Kidney (tissue), 22 donors: ENCODE measurements at places on chromosomes 1 and 21. TPM values are rescaled to one million over a fixed set of nuclear protein-coding genes. Genes with fewer than 3 reads are reported as not detected.

- no peak for DNase-seq
Observed at GRCh38 chr1:94265906-94266305, 28.5 kb upstream of the ARHGAP29 start.

DNA sequence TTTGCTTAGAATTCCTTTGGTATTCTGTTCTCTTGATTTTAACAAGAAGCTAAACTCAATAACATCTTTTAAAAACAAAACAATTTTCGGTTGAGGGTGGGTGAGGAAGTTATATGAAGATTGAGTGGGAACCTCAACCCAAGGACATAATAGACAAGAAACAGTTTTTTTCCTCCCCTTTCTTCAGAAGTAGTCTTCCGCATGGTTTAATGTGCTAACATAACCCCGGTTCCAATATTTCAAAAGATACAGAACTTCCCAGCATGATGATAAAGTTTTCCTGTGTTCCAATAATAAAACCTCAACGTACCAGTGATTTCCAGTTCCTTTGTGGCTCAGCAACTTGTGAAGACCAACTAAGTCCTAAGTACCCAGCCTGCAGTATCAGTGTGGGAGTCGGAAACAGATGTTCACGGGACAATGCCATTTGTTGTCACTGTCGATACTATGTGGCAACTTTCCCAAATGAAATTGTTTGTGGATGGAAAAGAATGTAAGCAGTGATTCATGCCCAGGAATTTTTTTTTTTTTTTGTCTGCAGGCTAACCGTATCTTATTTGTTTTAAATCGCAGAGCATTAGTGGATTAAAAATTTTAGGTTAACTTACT lies 48.5 kb downstream of the NR5A2 start:
- DNase-seq, result peak; percentile 64

GRCh38 chr1:215717677-215718426 lies 150.7 kb downstream of the KCTD3 start:
- no peak for DNase-seq

DNA sequence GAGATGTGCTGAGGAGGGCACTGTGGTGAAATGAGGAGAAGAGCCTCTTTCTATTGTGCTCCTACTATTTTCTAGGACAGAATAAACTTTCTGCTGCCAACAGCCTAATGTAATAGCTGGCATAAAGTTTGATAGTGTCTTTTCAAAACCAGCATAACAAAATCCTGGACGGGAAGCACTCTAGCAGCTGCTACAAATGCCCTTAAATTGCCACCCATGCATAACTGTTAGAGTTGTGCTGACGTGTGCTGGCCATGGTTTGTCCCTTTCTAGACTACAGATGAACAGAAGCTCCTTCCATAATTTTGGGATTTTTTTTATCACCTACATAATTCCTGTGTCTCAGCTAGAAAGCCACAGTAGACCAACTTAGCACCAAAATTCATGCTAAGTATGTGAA lies 88.5 kb upstream of the DEPDC1 start:
- no peak for DNase-seq

The KCNQ4 gene
- polyA plus RNA-seq, result 0.65 TPM

GRCh38 chr1:161840363-161840762 lies 74.2 kb downstream of the ATF6 start:
- no peak for DNase-seq

The GUCA2A gene
- not detected for polyA plus RNA-seq

DNA sequence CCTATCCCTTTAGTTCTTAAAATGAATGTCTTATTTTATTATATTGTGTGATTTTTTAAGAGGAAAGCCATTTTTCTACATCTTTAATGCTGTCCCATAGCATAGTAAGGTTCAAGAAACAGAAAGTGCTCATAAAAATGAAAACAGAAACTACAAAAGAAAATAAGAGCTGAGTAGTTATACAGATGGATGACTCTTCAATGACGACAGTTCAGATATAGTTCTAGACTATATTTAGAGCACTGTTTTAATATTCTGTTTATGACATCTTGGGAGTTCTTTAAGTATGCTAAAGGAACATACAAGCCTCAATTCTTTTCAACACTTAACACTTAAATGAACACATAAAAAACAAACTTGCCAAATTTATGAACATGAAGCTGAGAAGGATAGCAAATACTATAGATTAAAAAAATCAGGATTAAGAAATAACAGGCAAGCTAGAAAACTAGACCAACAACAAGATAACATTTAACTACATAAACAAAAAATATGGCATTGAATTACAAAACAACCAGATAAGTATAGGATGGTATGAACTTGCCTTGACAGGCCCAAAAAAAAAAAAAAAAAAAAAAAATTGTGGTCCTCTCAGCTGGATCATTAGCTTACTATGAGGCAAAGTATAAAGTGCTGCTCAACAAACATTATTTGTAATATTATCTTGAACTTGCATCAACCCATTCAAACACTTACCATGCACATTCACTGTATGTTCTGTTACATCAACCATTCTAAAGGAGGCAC lies 87.9 kb downstream of the ZZZ3 start:
- DNase-seq, result no peak

The SIM2 gene
- 6.5 TPM for polyA plus RNA-seq

The TNFRSF9 gene
- not detected for polyA plus RNA-seq

GRCh38 chr21:39575775-39576174 lies 37.0 kb upstream of the B3GALT5 start:
- DNase-seq, result no peak

The TMEM61 gene
- 42.7 TPM for polyA plus RNA-seq

The WDR64 gene
- not detected for polyA plus RNA-seq

GRCh38 chr1:58659516-58659915 lies 40.3 kb downstream of the MYSM1 start:
- DNase-seq, result no peak

GRCh38 chr1:150582371-150582770 lies 3.0 kb upstream of the MCL1 start:
- DNase-seq, result no peak

- DNase-seq, result peak; percentile 75
Observed at GRCh38 chr1:234760303-234760723, 150.3 kb upstream of the IRF2BP2 start.

DNA sequence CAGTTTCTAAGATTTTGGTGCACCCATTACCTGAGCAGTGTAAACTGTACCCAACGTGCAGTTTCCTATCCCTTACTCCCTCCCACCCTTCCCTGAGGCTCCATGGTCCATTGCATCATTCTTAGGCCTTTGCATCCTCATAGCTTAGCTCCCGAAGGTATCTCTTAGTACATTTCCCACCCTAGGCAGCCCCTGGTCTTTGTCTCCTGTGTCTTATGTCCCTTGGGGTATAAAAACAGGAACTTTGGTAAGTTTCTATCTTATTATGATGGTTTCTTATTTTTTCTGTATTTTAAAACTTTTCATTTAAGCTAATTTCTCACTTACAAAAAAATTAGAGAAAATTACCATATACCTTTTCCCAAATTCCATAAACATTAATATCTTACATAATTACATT lies 78.1 kb downstream of the URB2 start:
- no peak for DNase-seq

- peak; percentile 95 for DNase-seq
Observed at GRCh38 chr1:207823880-207824566, 72.2 kb downstream of the CD46 start.

- no peak for DNase-seq
Observed at GRCh38 chr21:43968410-43969114, 43.5 kb upstream of the TRAPPC10 start.

DNA sequence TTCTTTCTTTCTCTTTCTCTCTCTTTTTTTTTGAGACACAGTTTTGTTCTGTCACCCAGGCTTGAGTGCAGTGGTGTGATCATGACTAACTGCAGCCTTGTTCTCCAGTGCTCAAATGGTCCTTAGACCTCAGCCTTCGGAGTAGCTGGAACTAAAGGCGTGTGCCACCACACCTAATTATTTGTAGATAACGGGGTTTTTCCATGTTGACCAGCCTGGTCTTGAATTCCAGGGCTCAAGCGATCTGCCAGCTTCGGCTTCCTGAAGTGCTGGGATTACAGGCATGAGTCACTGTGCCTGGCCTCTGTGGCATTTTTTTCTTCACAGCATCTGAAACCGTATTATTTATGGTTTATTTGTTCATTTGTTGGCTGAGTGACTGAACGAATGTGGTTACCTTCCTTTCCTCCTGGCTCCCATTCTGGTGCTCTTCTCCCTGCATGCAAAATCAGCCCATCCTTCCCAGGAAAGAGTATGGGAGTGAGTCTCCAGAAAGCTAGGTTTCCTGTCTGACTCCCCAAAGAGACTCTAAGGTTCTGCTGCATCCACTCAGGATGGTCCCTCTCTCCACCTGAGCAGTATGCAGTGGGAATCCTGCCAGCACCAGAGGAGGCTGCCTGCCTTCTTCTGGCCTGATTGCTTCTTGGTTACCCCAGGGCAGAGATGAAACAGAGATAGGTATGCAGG lies 155.0 kb upstream of the BEND5 start:
- DNase-seq, result no peak

- DNase-seq, result no peak
Observed at GRCh38 chr1:146016891-146017290, 4.6 kb downstream of the HJV start.

DNA sequence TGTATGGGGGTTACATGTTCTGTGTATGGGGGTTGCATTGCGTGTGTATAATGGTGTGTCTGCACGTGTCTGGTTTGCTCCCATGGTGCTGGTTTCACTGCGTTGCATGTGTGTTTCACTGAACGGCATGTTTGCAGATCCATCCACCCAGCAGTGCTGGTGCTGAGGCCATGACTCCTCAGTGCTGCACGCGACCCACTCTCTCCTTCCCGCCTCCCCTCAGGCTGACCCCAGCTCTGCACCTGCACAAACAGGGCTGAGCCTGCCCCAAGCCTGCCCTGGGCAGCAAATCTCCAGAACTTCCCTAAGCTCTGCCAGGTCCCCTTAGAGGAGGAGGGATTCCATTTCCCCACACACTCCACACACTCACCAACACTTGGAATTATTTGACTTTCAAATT lies 18.7 kb downstream of the ACTRT2 start:
- DNase-seq, result no peak

DNA sequence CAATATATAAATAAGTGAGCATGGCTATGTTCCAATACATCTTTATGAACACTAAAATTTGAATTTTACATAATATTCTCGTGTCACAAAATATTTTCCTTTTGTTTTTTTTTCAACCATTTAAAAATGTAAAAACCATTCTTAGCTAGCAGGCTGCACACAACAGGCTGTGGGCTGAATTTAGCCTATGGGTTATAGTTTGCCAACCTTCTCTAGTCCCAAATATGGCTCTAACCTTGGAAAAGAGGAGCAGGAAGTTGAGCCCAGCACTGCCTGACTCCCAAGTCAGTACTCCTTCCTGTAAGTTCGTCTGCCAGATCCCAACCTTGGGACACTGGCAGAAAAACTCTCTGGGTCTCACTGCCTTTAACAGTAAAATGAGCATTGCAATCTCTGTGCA lies 13.4 kb downstream of the C1QB start:
- DNase-seq, result no peak

DNA sequence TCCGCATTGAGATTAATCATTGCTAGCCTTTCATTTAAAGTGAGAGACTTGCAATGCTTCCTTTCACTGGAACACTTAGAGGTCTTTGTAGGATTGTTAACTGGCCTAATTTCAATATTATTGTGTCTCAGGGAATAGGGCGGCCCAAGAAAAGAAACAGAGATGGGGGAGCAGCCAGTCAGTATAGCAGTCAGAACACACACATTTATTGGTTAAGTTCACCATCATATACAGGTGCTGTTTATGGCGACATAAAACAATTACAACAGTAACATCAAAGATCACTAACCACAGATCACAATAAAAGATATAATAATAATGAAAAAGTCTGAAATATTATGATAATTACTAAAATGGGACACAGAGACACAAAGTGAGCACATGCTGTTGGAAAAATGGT lies 29.4 kb downstream of the BARHL2 start:
- no peak for DNase-seq

The LCE1D gene
- polyA plus RNA-seq, result not detected

DNA sequence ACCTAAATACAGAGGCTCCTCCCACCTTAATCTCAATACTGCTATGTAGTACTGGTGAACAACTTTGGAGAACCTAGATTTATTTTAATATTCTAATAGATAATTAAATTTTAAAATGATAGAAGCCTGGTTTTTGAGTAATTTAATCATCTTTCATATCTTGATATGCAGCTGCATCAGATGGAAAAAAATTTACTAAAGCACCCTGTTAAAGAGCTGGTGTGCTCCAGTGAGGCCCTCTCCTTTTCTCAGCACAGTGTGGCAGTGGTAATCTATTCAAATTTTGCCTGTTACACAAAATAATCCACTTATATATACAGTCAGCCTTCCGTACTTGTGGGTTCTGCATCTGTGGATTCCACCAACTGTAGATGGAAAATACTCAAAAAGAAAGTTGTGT lies 82.8 kb downstream of the LRRC8C start:
- no peak for DNase-seq

DNA sequence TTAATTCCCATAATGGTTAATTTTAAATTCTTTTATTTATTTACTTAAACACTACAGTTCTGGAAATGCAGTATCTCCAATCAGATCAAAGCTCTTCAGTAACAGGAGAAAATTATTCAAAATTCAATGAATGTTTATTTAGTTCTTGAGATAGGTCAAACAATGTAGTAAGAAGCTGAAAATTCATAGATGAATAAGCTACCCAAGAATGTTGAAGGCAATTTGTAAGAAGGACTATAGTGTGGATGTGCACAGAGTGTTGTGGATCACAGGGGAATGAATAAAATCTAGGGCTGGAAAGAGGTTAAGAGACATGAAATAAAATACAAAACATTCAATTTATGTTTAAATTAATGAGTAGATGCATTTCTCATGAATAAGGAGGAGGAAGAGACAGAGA lies 72.0 kb downstream of the OLFM3 start:
- DNase-seq, result no peak

GRCh38 chr1:41277371-41277975 lies 35.4 kb upstream of the SCMH1 start:
- DNase-seq, result peak; percentile 86

DNA sequence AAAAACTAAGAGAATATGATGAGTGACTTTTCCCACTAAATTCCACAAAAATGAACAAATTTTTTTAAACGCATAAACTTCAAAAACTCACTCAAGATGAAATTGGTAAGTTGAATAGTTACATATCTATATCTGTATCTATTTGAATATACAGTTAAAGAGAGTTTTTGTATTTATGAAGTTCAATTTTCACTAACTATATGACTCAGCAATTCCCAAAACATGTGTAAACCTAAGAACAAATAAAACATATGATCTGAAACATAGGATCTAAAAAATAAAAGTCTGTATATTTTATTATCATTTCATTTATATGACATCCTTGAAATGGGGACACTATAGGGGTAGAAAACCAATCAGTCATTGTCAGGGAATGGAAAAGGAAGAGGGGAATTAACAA lies 105.7 kb upstream of the SNX7 start:
- no peak for DNase-seq

GRCh38 chr21:14991957-14992356 lies 72.8 kb downstream of the NRIP1 start:
- no peak for DNase-seq
